Activated CD4-positive, alpha-beta memory T cell treated with anti-CD3 and anti-CD28 coated beads, Interleukin-2, amount 10 ng/mL, durations not matched to agents 7 days and 5 days (primary cell): ENCODE measurements at places on chromosomes 2 and 18.
A peak's percentile ranks its signal among the peaks of the same experiment; 100 is the strongest.

DNA sequence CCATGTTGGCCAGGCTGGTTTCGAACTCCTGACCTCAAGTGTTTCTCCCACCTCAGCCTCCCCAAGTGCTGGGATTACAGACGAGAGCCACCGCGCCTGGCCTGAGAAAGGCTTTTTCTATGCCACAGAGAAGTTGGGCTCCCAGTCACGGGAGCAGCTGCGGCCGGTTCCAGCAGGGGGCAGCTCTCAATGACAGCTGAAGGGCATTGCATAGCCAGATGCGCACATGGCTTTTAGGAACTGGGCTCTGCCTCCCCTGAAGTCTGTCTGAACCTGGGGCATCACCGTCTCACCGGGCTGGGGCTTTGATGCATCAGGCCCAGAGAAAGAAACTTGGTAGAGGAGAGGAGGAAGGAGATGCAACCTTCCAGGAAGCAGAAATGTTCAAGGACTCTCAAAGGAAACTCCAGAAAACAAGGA, 84.2 kb upstream of the LAPTM4A start:
- H3K36me3 ChIP-seq, result no peaks in the 10 kb centered on the region
- H3K4me1 ChIP-seq, result no peaks in the 10 kb centered on the region
- H3K27me3 ChIP-seq, result peaks cover 8% of the 10 kb centered on the region
- peak; percentile 38 for DNase-seq
- H3K27ac ChIP-seq, result no peak overlapping the region

GRCh38 chr2:16318474-16319195, 347.0 kb downstream of the CYRIA start:
- H3K27me3 ChIP-seq, result no peaks in the 10 kb centered on the region
- no peaks in the 10 kb centered on the region for H3K4me1 ChIP-seq
- no peaks in the 10 kb centered on the region for H3K36me3 ChIP-seq
- no peak for DNase-seq
- H3K4me3 ChIP-seq, result no peak overlapping the region

DNA sequence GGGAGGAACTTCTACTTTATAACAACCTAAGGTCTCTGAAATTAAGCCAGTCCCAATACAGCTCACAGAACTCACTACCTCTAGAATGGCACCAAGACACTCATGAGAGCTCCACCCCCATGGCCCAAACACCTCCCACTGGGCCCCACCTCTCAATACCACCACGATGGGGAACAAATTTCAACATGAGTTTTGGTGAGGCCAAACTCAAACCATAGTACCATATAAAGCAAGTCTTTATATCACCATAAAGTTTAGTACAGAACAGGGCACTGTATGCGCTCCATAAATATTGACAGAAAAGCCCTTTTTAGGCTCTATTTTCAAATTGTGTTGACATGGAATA, 3.3 kb downstream of the AFG3L2 start:
- DNase-seq, result no peak
- no peaks in the 10 kb centered on the region for H3K27me3 ChIP-seq
- peaks cover 32% of the 10 kb centered on the region for H3K36me3 ChIP-seq
- peaks cover 54% of the 10 kb centered on the region for H3K4me1 ChIP-seq
- no peak overlapping the region for H3K4me3 ChIP-seq
- H3K27ac ChIP-seq, result no peak overlapping the region

DNA sequence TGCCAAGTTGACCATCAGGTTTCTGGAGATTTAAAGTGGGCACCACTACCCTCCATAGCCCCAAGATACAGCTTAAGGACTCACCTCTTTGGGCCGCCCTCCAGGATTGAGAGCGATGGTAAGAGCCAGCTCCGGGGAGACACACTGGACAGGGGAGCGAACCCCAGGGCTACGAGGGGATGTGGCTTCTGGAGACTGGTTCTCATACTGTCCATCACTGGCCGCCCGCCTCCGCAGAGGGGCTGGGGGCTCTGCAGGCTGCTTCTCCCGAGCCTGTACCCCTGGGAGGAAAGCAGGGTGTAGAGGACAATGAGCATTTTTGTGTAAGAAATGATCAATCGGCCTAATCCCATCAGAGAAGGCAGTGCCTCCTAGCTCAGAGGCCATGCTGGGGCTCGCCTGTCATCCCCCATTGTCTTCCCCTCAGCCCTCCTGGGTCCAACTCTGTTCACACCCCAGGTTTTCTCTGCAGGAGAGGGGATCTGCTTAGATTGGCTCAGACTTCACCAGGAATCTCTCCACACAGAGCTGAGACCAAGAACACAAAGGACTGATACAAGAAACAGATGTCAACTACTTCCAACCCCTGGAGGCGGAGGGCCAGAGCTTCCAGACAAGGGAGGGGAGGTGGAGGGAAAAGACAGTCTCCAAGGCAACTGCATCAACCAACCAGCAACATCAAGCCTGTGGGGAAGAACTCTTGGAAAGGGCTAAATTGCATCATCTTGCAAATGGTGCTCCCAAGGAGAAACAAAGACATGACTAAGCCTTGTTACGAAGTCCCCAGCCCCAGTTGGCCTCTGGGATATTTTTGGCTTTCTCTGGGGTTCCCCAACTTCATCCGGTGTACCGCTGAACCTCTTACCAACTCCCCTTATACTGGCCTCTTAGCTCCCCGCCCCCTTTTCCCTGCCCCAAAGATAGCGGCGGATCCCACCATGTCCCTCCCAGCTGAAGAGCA, 166.6 kb downstream of the TNS1 start:
- no peaks in the 10 kb centered on the region for H3K36me3 ChIP-seq
- no peak for DNase-seq
- H3K4me3 ChIP-seq, result no peak overlapping the region
- H3K4me1 ChIP-seq, result no peaks in the 10 kb centered on the region
- H3K27ac ChIP-seq, result no peak overlapping the region

- no peak for DNase-seq
- peaks cover 13% of the 10 kb centered on the region for H3K4me1 ChIP-seq
- H3K27ac ChIP-seq, result no peak overlapping the region
- H3K27me3 ChIP-seq, result no peaks in the 10 kb centered on the region
These were observed 40.3 kb upstream of the ZFP36L2 start for GRCh38 chr2:43266711-43267111.

DNA sequence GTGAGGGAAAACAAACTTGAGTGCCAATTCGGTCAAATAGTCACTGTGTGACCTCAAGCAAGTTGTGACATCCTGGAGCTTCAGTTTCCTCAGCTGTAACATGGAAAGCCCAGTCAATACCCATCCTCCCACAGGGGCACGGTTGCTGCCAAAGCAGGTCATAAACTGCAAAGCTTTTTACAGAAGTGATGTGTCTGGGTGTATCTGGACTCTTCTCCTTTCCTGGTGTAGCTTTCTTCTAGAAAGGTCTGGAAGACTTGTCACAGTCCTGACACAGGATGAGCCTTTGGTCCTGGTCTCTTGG, 4.2 kb upstream of the AFF3 start:
- H3K27me3 ChIP-seq, result peaks cover 21% of the 10 kb centered on the region
- peaks cover 10% of the 10 kb centered on the region for H3K4me1 ChIP-seq
- no peaks in the 10 kb centered on the region for H3K36me3 ChIP-seq
- DNase-seq, result no peak
- H3K4me3 ChIP-seq, result no peak overlapping the region

GRCh38 chr18:28039691-28040090, 137.2 kb downstream of the CDH2 start:
- no peaks in the 10 kb centered on the region for H3K27me3 ChIP-seq
- no peak overlapping the region for H3K4me3 ChIP-seq
- H3K27ac ChIP-seq, result no peak overlapping the region
- no peak for DNase-seq
- no peaks in the 10 kb centered on the region for H3K36me3 ChIP-seq

DNA sequence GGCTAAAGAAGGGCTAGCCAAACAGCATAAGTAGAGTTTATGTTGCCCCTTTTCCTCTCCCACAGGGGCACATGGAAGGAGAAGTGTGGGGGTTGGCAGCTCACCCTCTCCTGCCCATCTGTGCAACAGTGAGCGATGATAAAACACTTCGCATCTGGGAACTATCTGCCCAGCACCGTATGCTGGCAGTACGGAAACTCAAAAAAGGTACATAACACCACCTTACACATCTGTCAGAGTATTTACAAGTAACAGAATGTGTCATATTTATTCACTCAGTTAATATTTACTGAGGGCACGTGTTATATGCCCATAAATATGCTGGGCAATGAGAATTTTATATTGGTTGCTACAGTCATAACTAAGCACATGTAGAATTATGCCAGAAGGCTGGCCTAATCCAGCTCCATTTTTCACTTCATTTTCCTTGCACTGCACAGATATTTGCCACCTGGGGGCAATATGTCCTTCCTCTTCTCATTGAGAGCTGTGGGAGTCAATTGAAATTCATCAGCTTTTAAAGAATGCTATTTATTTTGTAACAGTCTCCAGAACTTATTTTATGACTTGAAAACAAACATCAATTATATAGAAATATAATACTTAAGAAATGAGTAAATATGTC, 150.6 kb downstream of the RTN4 start:
- DNase-seq, result no peak
- peaks cover 21% of the 10 kb centered on the region for H3K4me1 ChIP-seq
- no peaks in the 10 kb centered on the region for H3K27me3 ChIP-seq
- no peak overlapping the region for H3K4me3 ChIP-seq
- H3K27ac ChIP-seq, result no peak overlapping the region

DNA sequence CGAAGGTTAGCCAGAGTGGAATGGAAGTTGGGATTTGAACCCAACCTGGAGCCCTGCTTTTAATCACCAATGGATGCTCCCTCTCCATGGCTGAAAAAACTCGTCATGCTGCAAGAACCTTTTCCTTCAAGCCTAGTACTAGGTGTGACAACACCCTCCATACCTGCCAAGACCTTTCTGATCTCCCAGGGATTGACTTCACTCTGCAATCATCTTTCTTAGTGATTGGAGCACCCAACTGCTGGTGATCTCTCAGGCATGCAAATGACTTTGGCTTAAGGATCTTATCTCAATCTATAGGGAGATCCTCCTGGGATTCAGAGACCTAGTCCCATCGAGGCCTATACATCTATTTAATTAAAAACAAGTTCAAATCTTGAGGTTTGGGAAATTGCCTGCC, 23.5 kb upstream of the ITGB6 start:
- no peak overlapping the region for H3K27ac ChIP-seq
- H3K36me3 ChIP-seq, result no peaks in the 10 kb centered on the region
- no peak overlapping the region for H3K4me3 ChIP-seq

GRCh38 chr2:16640001-16640700, 25.5 kb downstream of the CYRIA start:
- H3K4me1 ChIP-seq, result peaks cover 9% of the 10 kb centered on the region
- H3K27me3 ChIP-seq, result peaks cover under 1% of the 10 kb centered on the region
- H3K27ac ChIP-seq, result no peak overlapping the region
- no peak overlapping the region for H3K4me3 ChIP-seq
- no peaks in the 10 kb centered on the region for H3K36me3 ChIP-seq
- no peak for DNase-seq

DNA sequence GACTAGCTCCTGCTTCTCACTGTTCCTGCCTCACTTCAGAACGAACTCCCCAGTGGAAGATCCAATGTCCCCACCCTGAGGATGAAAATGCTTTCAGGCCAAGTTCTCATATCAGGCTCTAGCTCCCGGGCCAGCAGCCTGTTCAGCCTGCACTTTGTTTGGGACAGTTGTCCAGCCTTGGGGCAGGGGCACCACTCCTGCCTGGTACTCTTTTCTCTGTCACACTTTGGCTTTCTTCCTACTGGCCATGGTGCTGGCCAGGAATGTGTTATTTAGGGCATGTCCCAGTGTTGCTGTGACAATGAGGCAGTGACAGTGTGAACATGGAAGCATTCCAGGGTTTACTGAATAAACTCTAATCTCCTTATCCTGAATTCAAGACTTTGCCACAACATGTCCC, 154.1 kb downstream of the GALNT14 start:
- H3K27me3 ChIP-seq, result no peaks in the 10 kb centered on the region
- no peak for DNase-seq
- H3K4me3 ChIP-seq, result no peak overlapping the region
- no peak overlapping the region for H3K27ac ChIP-seq
- no peaks in the 10 kb centered on the region for H3K36me3 ChIP-seq
- no peaks in the 10 kb centered on the region for H3K4me1 ChIP-seq

- DNase-seq, result no peak
- H3K36me3 ChIP-seq, result no peaks in the 10 kb centered on the region
- no peak overlapping the region for H3K27ac ChIP-seq
- H3K4me1 ChIP-seq, result no peaks in the 10 kb centered on the region
- peaks cover 8% of the 10 kb centered on the region for H3K27me3 ChIP-seq
- H3K4me3 ChIP-seq, result no peak overlapping the region
These were observed 409.0 kb downstream of the LPIN1 start for GRCh38 chr2:12155303-12156051.

DNA sequence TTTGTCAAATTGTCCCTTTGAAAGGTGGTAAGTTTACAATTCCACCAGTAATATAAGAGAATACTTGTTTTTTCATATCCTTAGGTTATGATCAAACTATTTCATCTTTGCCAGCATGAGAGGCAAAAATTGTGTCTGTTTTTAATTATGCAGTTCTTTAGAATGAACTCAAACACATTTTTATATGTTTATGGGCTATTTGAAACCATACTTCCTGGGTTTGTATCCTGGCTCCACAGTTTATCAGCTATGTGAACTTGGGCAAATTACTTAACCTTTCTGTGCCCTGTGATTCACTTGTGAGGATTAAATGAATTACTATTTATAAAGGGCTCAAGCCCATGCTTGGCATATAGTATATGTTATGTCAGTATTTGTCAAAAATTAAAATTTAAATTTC, 109.4 kb downstream of the TANC1 start:
- no peak overlapping the region for H3K4me3 ChIP-seq
- peaks cover 3% of the 10 kb centered on the region for H3K27me3 ChIP-seq

DNA sequence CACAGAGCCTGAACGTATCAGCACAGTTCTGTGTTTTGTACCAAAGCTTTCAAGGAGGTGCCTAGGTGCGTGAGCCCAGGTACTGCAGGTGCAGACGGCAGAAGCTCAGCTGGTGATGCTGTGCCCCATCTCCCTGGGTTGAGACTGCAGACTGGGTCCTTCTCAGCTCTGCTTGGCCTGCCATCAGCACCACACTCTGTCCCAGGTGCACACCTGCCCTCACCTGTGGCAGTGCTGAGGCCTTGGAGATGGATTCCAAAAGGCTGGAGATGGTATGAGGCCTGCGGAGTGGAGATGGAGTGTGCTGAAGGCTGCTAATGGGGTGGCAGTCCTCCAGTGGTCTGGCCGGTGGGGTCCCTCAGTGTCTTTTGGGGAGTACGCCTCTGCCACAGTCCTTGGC, 9.3 kb downstream of the LDLRAD4 start:
- H3K4me3 ChIP-seq, result no peak overlapping the region
- H3K36me3 ChIP-seq, result no peaks in the 10 kb centered on the region
- no peak for DNase-seq

DNA sequence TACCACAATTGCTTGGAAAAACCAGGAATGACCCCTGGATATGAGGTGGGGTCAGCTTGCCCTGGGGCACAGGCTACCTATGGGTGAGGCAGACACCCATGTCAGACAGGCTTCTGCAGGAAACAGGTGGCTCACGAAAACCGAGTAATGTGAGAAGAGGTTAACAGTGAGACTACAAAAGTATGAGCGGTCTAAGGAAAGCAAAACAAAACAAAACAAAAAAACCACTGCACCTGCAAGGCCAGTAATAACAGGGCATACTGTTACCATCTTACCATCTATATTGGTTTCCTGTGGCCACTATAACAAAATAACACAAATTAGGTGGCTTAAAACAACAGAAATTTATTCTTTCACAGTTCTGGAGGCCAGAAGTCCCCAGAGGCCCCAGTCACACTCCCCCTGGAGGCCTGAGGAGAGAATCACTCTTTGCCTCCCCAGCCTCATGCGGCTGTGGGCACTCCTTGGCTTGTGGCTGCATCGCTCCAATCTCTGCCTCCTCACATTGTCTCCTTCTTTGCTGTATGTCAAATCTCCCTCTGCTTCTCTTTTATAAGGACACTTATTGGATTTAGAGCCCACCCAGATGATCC, 86.6 kb upstream of the EPC2 start:
- H3K27me3 ChIP-seq, result no peaks in the 10 kb centered on the region
- no peaks in the 10 kb centered on the region for H3K4me1 ChIP-seq
- DNase-seq, result no peak
- no peak overlapping the region for H3K4me3 ChIP-seq
- no peak overlapping the region for H3K27ac ChIP-seq
